ENCODE measurements at places on chromosomes 11 and 22.

GRCh38 chr11:121636081-121636799 lies 183.5 kb upstream of the SORL1-AS1 start:
- DNase-seq: no peak

DNA sequence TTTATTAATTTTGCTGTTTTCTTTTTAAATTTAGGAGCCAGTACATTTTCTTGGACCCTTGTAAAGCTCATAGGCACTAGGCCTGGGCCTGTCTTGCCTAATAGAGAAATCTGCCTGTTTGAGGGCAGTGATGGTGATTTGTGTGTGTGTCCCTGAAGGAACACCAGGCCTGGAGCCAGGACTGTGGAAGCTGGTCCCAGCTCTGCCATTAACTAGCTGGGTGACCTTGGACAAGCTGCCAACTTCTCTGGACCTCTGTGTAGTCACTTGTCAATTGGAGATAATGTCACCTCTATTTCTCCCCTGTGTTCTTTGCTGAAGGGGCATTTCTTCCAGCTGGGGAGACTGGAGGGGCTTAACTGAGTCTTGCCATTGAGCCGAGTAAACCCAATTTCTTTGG lies 16.0 kb upstream of the FTH1 start:
- DNase-seq: no peak

GRCh38 chr11:69297787-69298266 lies 3.9 kb downstream of the MYEOV start:
- DNase-seq: peak; percentile 99

DNA sequence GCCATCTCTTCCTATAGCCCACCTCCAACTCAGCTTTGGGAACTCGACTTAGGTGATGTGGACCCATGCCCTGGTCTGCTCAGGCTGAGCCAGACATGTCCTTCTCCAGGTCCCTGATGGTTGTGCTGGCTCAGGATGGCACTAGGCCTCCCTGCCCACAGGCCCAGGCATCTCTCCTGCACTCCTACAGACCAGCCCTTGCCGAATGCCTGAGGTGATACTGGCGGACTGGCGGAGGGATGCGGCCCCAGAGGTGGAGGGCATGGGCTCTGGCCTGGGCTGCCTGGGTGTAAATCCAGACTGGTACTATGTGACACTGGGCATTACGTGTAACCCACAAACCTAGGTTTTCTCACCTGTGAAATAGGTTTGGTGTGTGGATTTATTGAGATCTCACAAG lies 352.8 kb downstream of the SHANK2 start:
- no peak for DNase-seq

GRCh38 chr11:41320238-41320637 lies 139.2 kb downstream of the LRRC4C start:
- DNase-seq: no peak

GRCh38 chr11:45921561-45922424 lies 663 bp upstream of the LARGE2 start:
- DNase-seq: no peak

DNA sequence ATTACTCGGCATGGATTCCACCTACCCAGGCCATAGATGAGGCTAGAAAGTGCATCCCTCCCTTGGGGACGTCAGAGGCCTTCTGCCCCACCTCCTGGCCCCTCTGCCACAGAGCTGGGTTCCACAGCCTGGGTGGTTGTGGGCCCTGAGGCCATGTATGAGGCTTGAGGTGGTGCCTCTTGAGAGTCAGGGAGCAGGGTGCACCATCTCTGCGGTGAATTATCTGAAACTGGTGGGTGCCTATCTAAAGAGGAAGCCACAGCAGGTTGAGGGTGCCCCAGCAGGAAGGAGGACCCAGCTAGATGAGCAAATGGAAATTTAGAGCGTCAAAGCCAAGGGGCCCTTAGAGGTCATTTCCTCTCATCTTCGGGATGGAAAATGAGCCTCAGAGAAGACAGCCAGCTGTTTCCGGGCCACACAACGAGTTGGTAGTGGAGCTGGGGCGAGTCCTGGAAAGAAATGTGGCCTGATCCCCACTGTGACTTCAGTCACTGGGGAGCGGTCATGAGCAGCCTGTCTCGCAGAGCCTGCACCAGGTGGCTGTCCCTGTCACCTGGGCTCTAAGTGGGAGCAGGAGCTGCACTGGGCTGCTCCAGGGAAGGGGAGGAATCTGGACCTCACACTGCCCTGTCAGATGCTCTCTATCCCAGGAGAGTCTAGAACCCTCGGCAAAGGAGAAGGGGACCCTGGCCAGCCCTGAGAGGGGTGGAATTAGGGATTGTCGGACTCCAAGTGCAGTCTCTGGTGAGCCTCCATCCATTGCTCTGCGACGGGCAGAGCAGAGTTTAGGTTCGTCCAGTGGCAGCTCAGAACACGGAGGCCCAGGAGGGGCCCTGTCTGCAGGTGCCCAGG lies 7.3 kb downstream of the ADORA2A start:
- peak; percentile 95 for DNase-seq

GRCh38 chr11:93727985-93728791 lies 13.1 kb downstream of the TAF1D start:
- DNase-seq: no peak

- DNase-seq: no peak
Measured at GRCh38 chr11:67256477-67257135, 9.7 kb upstream of the GRK2 start.

DNA sequence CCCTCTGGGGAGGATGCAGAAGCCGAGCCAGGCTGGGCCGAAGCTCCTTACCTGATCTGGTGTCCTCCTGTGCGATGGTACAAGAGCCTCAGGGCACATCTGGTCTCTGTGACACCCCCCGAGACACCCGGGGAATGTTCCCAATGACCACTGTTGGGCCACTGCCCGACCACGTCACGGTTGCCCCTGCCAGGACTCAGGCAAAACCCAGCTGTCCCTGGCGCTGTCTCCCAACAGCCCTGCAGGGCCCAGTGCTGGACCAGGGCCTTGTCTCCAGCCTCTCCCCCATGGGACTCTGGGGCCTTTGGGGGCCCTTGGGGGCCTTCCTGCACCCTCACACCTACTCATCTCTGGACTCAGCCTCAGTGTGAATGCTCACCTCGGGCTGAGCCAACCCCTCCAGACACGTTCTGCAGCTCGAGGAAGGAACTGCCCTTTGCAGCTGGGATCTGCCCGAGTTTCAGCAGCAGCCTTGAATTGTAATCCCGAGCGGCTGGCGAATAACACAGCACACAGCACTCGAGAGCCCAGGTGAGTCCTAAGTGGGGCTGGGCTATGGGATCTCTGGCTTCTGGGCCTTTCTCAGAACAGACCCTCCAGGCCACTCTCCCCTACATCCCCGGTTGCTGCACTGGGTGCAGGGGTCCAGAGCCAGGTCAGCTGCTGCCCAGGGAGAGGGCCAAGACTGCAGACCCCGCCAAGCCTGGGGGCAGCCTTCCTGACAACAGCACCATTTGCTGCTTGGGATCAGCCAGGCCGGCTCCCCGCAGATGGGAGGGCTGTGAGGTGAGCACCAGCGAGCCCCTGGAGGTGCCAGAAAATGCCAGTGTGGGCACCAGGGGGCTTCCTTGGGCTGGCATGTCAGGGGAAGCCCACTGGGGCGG lies 39.8 kb downstream of the RTN4R start:
- DNase-seq: no peak

- peak; percentile 48 for DNase-seq
Measured at GRCh38 chr22:45968751-45969413, 8.1 kb downstream of the WNT7B start.

DNA sequence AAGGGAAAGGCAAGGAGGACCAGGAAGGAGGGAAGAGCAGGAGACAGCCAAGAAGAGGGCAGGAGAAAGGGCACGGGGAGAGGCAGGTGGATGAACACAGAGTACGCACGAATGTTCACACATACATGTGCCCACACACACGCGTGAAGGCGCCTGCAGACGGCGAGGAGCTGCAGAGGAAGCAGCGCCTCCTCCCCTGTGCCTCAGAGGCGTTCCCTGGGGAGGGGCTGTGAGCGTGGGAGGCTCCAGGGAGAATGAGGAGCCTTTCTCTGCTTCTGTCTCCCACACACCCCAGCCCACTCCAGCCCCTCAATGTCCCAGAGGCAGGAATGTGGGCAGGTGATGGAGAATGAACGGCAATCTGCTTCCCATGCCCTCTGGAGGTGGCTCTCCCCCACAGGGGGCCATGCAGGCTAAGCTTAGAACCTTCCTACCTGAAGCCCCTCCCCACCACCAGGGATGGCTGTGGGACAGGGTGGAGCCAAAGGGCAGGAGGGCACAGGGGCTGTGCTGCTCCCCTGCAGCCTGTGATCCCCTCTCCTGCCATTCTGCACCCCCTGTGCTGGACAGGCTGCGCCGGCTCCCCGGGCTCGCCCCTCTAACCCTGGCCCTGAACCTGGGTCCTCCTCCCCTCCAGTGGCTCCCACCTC lies 25.3 kb downstream of the PPM1F start:
- DNase-seq: no peak

DNA sequence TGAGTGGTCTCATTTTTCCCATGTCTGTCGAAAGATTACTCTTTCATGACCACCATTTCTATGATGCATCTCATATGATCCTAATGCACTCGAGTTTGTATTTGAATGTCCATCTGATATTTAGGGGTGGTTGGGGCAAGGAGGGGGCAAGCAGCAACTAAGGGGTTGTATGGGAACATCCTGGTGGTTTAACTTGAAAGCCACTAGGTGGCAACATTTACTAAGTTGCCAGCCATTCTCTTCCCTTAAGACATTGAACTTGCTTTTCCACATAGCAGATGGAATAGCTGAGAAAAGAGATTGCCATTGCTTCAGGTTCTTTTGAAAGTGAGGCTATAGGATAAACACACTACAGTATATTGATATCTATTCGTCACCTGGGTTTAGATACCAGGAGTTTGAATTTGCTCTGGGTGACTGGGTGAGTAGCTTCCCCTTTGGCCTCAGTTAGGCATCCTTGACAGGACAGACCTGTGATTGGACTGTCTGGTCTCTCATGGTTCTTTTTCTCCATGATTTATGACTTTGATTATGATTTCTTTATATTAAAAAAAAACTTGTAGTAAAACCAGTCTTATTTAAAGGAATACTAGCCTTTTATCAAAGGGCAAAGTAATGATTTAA lies 32.4 kb downstream of the NF2 start:
- DNase-seq: peak; percentile 70

- DNase-seq: no peak
Measured at GRCh38 chr22:48254311-48254873, 1491.9 kb downstream of the TBC1D22A start.

- peak; percentile 41 for DNase-seq
Measured at GRCh38 chr11:118918686-118919280, 6.9 kb downstream of the BCL9L start.

DNA sequence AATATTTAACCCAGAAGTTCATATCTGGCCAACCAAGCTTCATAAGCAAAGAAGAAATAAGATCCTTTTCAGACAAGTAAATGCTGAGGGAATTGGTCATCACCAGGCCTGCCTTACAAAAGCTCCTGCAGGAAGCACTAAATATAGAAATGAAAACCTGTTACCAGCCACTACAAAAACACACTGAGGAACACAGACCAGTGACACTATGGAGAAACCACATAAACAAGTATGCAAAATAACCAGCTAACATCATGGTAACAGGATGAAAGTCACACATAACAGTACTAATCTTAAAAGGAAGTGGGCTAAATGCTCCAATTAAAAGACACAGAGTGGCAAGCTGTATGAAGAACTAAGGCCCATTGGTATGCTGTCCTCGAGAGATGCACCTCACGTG lies 311.4 kb downstream of the DYNC2H1 start:
- no peak for DNase-seq

GRCh38 chr11:63884196-63884932 lies 32.6 kb downstream of the RCOR2 start:
- no peak for DNase-seq

DNA sequence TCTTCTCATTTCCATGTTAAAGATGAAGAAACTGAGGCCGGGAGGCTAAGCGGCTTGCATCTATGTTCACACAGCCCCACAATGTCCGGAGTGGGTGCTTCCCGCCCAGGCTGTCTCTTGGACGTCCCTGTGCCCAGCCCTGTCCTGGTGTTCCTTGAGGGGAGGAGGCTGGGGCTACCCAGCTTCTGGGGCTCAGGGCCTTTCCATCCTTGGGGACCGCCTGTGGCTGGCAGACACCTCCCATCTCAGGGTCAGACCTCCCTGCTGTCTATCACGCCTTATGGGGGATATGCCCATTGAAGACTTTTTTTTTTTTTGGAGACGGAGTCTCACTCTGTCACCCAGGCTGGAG lies 95.5 kb downstream of the WNT7B start:
- no peak for DNase-seq

- no peak for DNase-seq
Measured at GRCh38 chr11:57121996-57122395, 59.8 kb upstream of the LRRC55 start.

GRCh38 chr11:46240861-46241260 lies 36.6 kb upstream of the CREB3L1 start:
- no peak for DNase-seq

Measured in common myeloid progenitor, CD34-positive (primary cell).